CD4-positive, alpha-beta T cell (primary cell): ENCODE measurements at places on chromosomes 16 and 17.
A peak's percentile ranks its signal among the peaks of the same experiment; 100 is the strongest.

DNA sequence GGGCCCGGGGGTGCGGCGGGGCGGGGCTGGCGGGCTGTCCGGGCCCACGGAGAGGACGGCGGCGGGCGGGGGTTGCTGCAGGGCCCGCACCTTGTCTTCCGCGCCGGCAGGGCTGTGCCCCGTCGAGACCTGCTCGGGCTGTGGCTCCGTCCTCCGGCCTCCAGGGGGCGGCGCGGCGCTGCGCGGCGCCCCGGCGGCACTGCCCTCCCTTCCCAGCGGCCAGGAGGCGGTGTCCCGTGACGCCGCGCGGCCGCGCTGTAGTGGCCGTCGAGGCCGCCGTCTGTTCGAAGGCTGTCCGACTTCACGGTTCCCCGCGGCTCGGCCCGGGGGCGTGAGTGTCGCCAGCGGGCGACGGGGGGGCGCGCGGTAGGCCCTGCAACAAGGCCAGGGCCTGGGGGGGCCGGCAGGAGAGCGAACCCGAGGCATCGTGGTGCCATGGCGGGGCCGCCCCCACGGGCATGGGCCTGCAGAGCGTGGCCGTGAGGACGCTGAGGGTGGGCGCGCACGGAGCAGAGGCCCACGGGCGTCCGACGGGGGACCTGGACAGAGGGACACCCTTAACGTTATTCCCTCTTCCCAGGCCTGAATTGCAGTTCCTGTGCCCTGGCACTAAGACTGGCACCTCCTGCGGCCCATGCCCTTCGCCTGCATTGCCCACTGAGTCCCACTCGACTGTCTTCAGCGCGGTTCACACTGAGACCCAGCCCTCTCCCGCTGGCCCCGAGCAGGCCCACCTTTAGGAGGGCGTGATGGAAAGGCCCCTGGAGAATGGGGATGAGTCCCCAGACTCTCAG is at the start of gene PLEKHG4:
TSS of gene PLEKHG4 (plus strand) at position 237 of the 794 bp plus-strand sequence. CDS start at position 750, 513 bp downstream.
- DNase-seq, result peak; percentile 72

DNA sequence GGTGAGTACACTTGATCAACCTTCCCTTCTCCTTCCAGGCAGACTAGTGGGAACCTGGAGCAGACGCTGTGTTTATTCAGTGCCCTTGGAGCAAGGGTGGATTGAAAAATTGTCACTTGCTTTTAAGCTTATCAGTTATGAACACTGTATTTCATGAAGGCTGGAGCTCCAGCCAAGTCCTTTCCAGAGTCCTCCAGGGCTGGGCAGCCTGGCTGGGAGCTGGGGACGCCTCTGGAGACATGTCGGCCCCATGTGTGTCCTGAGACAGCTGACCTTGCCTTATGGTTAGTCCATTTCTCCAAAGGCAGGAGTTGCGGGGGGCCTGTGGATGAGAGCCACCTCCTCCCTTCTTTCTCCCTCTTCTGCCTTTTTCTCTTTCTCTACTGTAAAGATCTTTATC is 67.0 kb downstream of the RAP1GAP2 start:
- DNase-seq, result no peak

DNA sequence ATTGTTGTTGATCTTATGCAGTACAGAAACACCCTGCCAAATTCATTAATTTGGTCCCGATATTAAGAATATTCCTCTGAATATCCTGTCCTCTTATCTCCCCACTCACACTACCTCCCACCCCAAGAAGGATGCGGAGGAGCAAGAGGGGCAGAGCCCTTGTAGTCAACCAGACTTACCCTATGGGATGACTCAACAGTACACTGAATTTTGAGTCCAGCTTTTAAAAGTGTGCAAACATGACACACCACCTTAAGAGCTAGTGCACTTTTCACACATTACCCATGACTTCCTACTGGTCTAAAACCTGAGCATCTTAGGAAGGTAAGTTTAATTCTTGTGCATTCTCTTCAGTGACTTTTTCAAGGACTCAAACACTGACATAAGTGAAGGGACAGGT is 9.5 kb downstream of the USP22 start:
- no peak for DNase-seq

DNA sequence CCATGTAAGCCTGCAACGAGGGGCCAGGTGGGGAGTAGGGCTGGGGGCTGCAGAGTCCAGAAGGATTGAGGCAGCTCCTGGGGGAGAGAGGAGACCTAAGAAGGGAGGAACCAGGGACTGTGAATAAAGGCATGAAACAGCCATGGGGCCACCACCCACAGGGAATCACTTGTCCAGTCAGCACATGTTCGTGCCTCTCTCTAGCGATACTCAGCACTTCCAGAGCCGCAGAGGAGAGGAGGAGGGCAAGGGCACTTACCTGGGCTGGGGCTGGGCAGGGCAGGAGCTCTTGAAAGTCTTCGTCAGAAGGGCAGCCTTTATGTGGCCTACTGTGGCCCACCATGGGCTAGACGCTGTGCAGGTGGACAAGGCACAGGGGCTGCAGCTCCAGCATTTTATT is 24.2 kb downstream of the CACNA1G start:
- no peak for DNase-seq

GRCh38 chr16:49488336-49488735 is 114.7 kb downstream of the C16orf78 start:
- DNase-seq, result no peak

DNA sequence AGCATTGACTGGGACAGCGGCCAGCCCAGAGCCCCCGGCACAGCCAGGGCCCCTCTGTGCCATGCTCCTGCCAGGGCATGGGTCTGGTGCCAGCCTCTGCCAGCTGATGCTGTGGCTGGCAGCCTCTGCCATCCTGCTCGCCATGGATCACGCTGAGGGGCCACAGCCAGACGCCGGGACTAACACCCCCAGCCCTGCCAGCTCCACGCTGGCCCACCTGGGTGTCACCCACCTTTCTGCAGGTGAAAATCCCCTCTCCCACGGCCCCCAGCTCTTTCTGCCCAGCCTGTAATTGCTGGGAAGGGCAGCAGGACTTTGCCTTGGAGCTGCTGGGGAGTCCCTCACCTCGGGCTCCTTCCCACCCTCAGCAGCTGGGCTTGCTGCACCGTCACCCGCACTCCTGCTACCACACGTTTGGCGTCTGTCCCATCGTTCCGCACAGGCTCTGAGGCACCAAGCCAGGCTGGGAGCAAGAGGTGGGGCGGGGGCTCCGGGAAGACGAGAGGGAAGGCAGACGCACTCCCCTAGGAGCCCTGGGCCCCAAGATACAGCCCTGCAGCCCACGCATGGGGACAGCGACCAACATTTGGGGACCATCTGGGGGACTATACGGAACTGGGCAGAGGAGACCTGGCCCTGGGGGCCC is 42.0 kb upstream of the ACSF3 start:
- DNase-seq, result no peak

- DNase-seq, result no peak
These were observed 131.4 kb downstream of the CA10 start for GRCh38 chr17:52027081-52027480.

GRCh38 chr16:81526199-81526598 is 81.6 kb downstream of the CMIP start:
- DNase-seq, result no peak

DNA sequence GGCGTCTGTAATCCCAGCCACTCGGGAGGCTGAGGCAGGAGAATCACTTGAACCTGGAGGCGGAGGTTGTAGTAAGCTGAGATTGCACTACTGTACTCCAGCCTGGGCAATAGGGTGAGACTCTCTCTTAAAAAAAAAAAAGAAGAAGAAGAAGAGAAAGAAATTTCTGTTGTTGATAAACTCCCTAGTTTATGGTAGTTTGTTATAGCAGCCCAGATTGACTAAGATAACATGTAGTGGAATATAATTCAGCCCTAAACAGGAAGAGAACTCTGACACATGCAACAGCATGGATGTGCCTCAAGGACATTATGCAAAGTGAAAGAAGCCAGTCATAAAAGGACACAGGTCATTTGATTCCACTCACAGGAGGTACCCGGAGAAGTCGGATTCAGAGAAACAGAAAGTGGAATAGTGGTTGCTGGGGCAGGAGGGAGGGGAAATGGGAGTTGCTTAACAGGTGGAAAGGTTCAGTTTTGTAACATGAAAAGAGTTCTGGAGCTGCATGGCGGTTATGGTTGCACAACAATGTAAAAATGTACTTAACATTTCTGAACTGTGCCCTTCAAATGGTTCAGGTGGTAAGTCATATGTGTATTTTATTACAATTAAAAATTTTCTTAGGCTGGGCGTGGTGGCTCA is 26.0 kb upstream of the PRM1 start:
- no peak for DNase-seq

DNA sequence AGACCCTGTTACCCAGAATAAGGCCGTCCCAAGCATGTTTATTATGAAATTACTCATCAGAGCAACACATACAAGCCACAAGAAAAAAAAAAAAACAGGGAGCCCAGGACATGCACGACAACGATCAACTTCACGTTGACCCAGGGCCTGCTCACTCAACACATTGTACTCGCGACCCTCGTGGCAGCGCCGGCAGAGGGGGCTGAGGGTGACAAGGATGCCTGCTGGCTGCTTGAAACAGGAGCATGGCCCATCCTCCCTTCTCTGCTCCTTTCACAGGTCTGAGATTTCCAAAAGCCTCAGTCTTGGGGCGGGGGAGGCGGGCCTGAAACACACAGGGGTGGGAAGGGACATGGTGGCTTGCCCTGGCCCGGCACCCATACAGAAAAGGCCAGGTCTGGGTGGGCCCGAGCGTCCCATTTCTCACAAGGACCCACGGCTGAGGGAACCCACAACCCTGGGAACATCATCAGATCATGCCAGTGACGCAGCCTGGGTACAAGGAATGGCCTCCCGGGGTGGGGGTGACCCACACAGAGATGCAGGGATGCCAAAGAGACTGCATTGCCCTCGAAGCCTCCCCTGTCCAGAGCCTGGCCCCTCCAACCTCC is 21.1 kb upstream of the C16orf95 start:
- no peak for DNase-seq

GRCh38 chr16:87995644-87996043 is 44.4 kb downstream of the BANP start:
- no peak for DNase-seq

- no peak for DNase-seq
These were observed 13.3 kb upstream of the IL17C start for GRCh38 chr16:88624977-88625576.

GRCh38 chr17:19461116-19461515 is 50.1 kb downstream of the RNF112 start:
- no peak for DNase-seq

DNA sequence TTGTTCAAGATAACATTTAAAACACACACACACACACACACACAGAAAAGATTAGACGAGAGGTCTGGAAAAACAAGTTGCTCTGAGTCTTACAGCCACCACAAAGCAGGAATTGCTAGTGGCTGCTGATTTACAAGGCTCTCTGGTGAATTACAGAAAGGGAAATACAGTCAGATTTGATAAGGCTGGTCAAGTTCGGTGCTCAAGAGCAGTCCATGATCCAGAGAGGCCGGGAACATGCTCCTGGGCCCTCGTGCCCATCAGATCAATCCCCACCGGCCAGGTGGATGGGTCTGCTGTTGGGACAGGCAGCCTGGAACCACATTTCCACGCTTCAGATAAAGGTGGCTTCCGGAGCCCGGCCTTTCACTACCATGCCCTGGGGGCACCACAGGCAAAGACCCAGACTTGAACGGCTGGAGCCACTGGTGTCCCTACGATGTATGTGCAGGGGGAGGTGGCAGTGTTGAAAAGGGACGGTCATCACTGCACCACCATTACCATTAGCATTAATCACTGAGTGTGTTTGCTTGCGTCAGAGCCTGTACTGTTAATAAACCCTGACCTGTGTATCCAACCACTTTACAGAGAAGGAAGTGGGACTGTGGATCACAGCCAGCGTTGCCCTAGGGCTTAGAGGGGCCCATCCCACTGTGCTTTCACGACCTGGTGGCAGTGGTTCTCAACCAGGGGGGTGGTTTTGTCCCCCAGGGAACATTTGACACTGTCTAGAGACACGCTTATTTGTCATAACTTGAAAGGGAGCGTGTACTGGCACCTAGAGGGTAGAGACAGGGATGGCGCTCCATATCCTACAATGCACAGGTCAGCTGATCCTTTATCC is 95.1 kb downstream of the XYLT1 start:
- peak; percentile 47 for DNase-seq

DNA sequence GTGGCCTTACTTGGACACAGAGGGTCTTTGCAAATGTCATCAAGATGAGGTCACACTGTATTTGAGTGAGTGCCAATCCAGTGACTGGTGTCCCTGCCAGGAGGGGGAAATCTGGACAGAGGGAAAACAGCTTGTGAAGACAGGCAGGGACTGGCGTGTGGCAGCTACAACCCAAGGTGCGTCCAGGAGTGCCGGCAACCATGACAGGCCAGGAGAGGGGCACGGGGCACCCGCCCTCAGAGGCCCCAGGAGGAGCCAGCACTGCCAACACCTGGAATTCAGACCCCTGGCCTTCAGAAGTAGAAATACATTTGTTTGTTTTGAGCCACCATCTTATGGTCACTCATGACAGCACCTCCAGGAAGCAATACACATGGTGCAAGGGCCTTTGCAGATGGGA is 225.7 kb downstream of the CPPED1 start:
- DNase-seq, result no peak

DNA sequence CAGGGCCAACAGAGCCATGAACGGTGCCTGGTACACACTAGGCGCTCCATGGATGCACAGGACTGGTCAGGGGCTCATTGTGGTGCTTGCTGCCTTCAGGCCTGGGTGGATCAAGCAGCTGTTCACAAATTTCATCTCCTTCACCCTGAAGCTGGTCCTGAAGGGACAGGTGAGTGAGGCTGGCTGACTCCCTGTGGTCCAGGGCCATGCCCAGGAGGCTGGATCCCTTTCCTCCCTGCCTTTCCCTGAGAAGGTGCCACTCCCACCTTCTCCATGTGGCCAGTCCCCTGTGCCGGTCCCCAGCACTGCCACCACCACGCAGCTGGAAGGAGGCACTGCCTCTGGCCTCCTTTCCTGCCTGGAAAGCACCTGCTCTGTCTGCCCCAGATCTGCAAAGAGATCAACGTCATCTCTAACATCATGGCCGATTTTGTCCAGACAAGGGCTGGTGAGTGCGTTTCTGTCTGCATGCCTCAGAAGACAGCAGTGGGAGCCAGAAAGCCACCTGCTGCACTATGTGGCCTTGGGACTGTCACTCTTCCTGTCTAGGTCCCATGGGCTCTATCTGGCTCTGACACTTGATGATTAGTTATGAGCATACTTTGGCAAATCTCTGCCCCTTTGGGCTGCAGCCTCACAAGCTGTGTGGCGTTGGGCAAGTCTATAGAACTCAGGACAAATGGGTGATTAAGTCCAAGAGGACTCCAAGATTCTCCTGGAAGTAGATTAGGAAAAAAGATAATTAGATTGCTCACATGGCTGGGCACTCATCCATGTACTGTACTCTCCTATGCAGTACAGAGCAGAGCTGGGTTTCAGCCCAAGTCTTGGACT is 9.4 kb downstream of the CETP start:
- DNase-seq, result no peak

- DNase-seq, result no peak
These were observed 104.5 kb downstream of the HS3ST4 start for GRCh38 chr16:25796239-25796638.

GRCh38 chr16:31064882-31065461 is 9.1 kb downstream of the ZNF668 start:
- DNase-seq, result no peak

DNA sequence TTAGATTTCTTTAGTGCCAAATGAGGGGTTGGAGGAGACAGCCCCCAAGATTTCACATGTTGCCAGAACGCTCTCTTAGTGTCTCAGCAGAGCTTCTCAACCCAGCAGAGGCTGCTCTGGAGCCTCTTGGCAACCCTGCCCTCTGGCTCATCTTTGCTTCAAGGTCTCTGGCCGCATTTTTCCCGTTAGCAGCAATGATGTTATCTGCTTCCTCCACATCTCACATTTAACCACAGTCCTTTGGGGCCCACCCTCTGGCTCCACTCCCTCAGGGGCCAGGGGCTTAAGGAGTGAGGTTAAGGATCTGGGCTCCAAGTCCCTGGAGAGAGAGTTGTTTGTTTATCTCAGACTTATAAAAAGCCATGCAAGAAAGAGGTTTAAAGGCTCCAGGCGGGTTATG is 3.3 kb upstream of the XYLT1 start:
- DNase-seq, result peak; percentile 31

- no peak for DNase-seq
These were observed 16.2 kb downstream of the PSMD3 start for GRCh38 chr17:39996800-39997199.
